ENCODE measurements at places on chromosomes 3 and 15.

- no peak for DNase-seq
These were observed 83.4 kb upstream of the NANOGP8 start for GRCh38 chr15:35168464-35168863.

- DNase-seq = no peak
These were observed 100.1 kb downstream of the IGF2BP2 start for GRCh38 chr3:185724761-185725160.

GRCh38 chr15:29568840-29569532 is 253.3 kb downstream of the TJP1 start:
- no peak for DNase-seq

GRCh38 chr3:181610973-181611265 is 100.8 kb upstream of the SOX2 start:
- no peak for DNase-seq

- DNase-seq = no peak
These were observed 3.4 kb upstream of the HAPLN3 start for GRCh38 chr15:88898736-88899135.

DNA sequence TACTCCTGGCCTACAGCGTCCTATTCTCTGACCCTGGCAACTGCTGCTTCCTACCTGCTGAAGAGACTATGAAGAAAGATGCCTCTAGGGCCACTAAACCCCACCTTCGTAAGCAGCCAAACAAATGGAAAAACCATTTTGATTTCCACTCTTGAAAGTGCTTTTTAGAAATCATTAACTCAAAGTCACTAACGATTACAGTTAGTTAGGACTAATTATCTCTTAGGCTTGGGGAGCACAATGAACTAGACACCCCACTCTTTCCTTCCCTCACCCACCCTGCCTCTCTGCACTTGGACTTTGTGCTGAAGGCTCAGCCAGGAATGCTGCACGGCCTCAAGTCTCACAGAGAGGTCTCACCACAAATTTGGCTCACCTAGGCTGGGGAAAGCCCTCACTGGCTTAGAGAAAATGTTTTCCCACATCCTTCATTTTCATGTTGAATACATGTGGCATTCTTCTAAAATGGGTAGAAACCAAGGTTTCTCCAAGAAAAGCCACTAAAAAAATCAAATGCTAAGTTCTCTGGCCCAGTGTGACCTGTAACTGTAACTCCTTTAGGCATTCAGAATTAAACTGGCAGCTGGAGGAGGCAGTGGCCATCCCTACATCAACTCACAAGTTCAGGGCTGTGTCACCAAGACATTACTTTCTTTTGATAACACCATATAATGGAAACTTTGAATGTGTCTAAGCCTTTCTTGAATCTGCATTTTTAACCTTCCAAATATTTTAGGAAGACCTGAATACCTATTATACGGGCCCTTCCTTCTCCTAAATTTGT is 47.1 kb downstream of the NPTN start:
- DNase-seq = no peak
